ENCODE measurements at places on chromosomes 4 and X.

DNA sequence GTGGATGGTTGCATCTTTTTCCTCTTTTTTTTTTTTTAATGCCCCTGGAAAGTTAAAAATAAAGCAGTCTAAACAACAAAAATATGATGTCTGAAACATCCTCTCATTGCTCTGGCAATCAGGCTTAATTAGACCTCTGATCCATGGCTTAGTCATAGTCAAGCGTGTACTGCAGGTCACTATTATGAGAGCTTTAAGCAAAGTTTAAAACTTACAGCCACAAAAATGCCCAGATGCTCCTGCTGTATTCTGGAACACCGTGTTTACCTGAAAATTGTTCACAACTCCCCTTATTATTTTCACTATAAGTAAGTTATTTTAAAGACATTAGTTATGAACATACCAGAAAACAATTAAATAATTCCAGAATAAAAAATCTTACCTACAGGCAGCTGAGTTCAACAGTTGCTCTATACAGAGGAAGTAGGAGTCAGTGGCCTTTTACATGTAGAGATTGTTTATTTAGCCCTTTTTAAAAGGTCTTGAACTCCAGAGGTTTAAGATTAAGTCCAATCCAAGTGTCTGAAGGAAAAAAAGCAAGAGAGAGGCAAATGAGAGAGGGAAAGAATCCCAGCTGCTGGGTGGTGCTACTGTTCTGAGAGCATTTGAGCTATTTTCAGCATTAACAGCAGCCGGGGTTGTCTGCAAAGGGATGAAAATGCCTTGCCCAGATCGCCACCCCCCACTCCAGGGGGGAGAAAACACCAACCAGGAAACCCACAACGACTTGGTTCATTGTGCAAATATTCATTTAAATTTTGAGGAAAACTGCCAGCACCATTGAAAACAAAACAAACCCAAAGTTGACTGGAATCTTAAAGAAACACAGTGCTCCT, 36.9 kb downstream of the SORBS2 start:
- no peak for DNase-seq

DNA sequence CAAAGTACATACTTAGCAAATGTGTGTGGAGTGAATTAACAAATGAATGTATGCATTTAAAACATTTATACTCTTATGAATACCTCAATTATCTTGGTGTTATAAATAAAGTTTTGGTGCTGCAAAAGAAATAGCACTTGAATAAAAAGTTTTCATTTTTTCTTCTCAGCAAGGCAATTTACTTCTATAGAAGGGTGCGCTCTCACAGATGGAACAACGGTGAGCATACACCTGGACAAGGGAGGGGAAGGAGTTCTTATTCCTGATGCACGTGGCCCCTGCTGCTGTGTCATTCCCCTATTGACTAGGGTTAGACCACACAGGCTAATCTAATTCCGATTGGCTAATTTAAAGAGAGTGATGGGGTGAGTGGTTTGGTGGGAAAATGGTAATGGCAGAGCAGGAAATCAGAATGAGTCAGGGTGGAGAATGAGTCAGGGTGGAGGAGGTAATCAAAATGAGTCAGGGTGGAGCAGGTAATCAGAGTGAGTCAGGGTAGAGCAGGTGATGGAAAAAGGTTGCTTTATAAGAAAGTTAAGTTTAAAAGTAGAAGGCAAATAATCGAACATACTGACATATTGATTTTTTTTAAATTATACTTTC, 28.2 kb upstream of the PGK1 start:
- DNase-seq = no peak

- DNase-seq = no peak
These were observed 26.4 kb downstream of the ANAPC10 start for GRCh38 chr4:145071560-145071959.

GRCh38 chrX:107135049-107135964, 16.7 kb upstream of the RBM41 start:
- peak; percentile 71 for DNase-seq

- no peak for DNase-seq
These were observed 56.5 kb downstream of the SNX25 start for GRCh38 chr4:185265942-185266341.

DNA sequence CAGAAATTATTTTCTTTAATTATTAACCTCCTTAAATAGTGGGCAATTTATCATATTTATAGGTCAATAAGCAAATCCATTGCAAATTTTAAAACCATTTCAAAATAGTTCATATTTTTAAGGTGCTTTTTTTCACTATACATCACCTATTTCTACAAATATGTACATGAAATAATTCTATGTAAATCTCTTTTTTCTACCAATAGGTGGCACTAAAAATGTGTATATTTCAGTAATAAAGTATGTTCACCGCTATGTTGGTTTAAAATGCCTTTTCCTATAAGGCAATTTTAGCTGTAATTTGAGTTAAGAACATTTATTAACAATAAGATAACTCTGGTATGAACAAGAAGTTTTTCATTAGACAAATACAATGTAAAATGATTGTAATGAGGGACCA, 672.2 kb downstream of the KCTD8 start:
- no peak for DNase-seq

DNA sequence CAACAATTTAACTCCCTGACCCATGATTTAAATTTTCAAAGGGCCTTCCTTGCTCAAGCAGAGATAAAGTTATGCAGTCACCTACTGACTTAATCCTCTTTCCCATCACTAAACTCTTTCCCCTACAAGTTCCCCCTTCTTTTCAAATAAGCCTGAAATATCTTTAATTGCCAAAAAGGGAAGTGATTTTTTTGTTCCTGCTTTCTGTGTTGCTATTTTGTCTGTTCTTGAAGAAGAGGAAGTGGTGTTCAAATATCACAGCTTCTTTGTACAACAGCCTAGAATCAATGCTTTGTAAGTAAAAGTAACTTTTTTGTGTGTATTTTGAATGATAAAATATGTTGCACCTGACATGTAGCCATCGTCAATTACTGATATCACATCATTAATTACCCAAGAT, 595.9 kb downstream of the CENPC start:
- no peak for DNase-seq

DNA sequence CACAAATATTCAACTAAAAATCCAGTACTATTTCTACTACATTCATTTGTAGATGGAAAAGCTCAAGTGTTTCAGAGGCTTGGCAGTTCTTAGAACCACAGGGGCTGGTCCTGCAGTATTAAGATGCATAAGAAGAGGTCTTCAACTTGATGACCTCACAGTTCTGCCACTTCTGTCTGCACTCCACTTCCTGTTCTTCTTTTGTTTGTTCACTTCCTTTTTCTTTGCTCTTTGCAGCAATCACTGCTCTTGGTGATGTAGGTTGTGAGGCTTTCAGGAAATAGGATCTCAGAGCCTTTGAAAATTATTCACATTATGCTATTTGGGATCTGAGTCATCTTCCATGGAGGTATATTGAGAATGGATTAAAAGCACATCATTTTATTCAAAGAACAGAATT, 602.0 kb upstream of the CPEB2 start:
- no peak for DNase-seq

DNA sequence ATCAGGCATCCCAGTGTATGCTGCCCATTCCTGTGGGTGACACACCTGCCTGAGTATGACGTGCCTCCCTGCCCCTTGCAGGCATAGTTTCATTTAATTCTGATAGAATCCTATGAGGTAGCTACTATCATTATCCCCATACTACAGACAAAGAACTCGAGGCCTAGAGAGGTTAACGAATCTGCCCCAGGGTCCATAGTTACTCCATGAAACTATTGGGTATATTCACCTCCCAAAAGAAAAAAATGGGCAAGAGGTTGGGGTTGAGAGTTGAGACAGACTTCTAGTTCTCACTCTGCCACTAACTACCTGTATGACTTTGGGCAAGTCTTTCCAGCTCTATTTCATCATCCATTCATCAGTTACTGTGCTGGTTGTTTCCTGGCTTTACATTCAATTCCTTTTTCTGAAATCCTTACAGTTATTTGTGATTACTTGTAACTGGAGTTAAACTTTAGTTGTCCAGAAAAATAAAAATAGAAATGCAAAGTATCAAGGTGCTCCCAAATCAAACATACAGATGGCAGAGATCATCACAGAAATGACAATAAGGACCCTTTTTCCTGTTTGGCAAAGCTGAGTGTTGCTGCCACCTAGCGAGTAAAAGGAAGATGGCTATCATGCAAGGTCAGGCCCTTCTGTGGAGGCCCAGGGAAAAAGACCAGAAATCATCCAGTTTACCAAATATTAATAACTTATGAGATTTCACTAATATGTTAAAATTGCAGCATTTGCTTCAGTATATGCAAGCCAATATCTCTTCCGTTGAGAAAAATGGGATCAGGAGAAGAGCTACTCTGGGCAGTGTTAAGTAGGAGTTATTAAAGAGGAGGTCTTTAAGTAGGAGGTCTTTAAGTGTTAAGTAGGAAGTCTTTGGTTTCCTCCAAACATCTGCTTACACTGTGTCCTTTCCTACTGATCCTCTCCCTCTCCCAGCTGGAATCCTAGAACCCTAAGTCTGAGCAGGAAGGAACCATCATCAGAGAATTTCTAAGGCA, 17.1 kb upstream of the MAP7D3 start:
- peak; percentile 3 for DNase-seq

Data from T-helper 1 cell (primary cell).